ENCODE measurements at places on chromosomes 16 and 17. TPM values are rescaled to one million over a fixed set of nuclear protein-coding genes. Genes with fewer than 3 reads are reported as not detected.

GRCh38 chr17:44865231-44865660, 17.6 kb downstream of the HIGD1B start:
- DNase-seq: peak; percentile 61

Gene ACE
- 90.7 TPM for total RNA-seq

Gene MT1E
- total RNA-seq: 158 TPM

- no peak for DNase-seq
These were observed 4.3 kb downstream of the HOXB6 start for GRCh38 chr17:48600244-48601098.

Gene MFAP4
- total RNA-seq: 179 TPM

GRCh38 chr17:74304184-74304583, 21.8 kb upstream of the KIF19 start:
- no peak for DNase-seq

Gene LYZL6
- total RNA-seq: not detected

- DNase-seq: no peak
These were observed 1.7 kb upstream of the GJD3 start for GRCh38 chr17:40366076-40366860.
